Fibroblast of villous mesenchyme (primary cell): ENCODE measurements at places on chromosomes 7 and 10. TPM values are rescaled to one million over a fixed set of nuclear protein-coding genes. Genes with fewer than 3 reads are reported as not detected.

DNA sequence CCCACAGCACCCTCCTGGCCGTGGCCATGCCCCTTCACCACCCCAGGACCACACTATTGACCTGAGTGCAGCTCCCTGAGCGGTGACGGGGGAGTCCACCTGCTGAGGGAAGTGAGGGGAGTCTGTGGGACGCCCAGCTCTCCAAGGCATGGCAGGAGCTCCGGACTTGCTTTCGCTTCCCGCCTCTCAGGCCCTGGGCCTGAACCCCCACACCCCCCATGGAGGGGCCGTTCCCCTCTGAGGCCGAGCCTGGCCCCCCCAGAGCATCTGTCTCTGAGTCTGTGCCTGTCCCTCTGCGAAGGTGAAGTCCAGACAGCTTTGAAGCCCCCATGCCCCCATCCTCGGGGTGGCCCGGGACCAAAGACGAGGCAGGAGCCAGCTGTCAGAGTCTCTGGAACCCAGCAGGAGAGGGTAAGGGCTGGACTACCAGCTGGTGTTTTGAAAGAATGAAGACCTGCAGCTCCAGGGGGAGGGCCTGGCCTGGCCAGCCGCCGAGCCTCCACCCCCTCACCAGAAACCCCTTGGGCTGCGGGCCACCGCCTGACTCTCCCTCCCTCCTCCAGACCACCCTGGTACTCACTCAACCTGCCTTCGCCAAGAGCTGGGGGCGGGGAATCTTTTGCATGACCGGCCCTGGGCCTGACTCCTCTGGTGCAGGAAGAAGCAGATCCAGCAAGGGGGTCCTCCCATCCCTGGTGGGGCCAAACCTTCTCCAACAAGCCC is 114.0 kb downstream of the PDGFA start:
- DNase-seq: no peak

DNA sequence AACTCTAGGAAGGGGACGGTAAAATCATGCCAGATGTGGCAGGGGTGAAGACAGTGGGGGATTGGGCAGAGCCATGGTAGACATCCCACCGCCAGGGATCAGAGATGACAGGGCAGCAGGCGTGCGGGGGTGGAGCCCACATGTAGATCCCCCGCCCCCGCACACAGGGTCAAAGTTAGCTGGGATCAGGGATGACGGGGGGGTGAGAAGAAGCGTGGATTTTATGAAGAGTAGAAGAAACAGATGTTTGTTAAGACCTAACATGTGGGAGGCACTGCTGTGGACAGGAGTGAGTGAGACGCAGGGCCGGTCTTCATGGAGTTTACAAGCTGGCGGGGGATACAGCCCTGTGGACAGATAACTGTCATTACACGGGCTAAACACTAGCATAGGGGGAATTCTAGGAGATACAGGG is 154.0 kb upstream of the KLF14 start:
- peak; percentile 88 for DNase-seq

DNA sequence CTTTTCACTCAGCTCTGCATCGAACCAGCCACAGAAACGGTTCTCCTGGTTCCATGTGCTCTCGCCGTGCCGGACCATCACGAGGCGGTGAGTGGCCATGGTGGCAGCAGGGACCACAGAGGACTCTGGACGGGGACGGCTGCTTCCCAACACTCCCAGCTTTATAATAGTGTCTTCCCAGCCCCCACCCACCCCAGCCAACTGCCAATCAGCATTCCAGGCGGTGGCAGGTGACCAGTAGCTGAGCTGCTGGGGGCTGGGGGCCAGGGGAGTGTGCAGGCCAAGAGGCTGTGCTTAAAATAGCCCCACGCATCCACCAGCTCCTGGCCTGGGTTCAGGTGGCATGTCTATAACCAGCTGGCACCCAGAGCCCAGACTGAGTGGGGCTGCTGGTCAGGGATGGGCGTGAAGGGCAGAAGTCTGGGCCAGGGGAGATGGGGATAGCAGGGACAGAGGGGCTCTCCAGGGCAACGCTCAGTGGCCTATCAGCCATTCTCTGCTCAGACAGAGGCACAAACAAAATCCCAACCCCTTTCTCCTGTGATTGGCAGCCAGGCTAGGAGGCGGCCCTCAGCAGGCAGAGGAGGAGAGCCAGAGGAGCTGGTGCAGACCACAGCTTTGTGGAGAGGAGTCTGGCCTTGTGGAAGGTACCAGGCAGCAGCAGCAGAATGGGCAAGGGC is at the start of gene PGAM2:
PGAM2 (minus strand) TSS at position 137 of the 680 bp plus-strand sequence; CDS start at position 99, 38 bp downstream.
- no peak for DNase-seq

DNA sequence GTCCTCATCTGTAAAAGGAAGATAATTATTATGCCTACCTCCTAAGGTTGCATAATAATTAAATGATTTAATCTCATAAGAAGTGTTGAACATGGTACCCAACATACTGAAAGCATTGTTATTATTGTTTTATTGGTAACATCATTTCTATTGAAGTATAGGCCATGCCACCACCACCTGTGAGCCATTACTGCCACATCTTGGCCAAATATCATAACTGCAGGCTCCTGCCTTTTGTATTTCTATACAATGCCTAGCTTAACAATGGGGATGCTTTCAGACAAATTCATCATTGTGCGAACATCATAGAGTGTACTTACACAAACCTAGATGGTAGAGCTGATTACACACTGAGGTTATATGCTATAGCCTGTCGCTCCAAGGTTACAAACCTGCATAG is 61.1 kb upstream of the NPSR1 start:
- DNase-seq: no peak

- peak; percentile 86 for DNase-seq
Measured at GRCh38 chr7:29976673-29977415, 12.8 kb downstream of the SCRN1 start.

- DNase-seq: no peak
Measured at GRCh38 chr10:30968711-30969110, 63.0 kb downstream of the ZNF438 start.

GRCh38 chr7:129707910-129708499 is 96.5 kb downstream of the NRF1 start:
- no peak for DNase-seq

GRCh38 chr10:127972751-127973357 is 66.0 kb downstream of the PTPRE start:
- no peak for DNase-seq

GRCh38 chr7:102272075-102272916 is 14.4 kb upstream of the SH2B2 start:
- DNase-seq: peak; percentile 73

DNA sequence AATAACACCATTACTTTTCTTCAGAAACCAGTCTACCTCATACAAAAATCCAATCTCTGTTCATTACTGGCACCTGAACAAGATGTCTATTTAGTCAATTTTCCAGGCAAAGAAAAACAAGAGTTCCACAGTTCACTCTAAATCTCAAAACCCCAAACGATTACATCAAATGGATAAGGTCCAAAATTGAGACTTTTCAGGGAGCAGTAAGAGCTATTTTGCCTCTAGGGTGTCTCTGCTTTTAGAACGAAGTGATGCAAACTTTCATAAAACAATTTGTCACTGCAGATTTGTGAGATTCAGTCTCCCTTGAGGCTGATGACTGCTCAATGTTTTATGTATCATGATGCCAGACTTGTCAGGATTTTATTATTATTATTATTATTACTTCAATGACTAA is 937.0 kb upstream of the PHF14 start:
- no peak for DNase-seq

DNA sequence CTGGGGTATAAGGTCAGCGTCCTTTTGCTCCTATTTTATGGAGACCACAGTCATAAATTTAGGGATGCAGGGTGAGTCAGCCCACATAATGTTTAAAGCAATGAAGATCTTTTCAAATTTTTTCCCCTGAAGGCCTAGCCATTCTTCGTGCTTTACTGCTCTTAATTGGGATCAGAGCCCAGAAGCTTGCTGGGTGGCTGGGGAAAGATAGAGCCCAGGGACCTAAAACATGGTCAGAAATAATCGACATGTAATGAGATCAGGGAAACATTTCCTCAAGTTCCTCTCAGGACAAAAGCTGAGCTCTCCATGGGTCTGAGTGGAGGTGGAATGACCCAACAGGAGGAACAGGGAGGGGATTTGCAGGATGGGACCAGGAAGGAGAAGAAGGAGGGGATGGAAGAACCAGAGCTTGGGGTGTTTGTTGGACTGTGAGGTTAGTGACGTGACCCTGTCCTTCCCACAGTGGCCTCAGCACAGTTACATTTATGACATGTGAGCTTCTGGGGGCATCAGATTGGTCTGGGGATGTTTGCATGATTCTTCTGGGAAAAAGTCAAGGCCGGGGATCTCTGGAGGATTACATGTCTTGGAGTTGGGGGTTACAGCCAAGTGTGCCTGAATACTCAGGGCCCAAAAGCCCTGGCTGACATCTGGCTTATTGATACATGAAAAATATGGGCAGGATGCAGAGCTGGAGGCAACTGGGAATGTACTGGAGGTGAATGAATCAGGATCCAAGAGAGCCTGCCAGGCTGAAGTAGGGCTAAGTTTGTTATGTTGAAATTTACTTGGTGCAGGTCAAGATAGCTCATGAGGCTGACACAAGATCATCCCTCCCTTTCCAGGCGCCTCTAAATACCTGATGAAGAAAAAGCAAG is 477.9 kb downstream of the RPS24 start:
- no peak for DNase-seq

DNA sequence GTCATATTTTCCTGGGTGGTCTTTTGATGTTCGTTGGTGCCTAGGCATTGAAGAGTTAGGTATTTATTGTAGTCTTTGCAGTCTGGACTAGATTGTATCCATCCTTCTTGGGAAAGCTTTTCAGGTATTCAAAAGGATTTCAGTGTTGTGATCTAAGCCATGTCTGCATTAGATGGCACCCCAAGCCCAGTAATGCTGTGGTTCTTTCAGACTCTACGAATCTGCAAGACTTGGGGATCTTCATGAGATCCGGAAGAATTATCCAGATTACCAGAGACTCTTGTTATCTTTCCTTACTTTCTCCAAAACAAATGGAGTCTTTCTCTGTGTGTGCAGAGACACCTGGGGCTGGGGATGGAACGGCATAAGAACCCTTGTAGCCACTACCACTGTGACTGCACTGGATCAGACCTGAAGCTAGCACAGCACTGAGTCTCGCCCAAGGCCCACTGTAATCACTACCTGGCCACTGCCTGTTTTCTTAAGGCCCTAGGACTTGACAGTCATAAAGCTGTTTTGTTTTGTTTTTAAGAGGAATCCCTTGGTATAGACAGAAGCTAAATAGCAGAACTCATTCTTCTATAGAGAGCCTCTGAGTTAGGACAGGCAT is 75.5 kb downstream of the MARCHF5 start:
- DNase-seq: no peak

DNA sequence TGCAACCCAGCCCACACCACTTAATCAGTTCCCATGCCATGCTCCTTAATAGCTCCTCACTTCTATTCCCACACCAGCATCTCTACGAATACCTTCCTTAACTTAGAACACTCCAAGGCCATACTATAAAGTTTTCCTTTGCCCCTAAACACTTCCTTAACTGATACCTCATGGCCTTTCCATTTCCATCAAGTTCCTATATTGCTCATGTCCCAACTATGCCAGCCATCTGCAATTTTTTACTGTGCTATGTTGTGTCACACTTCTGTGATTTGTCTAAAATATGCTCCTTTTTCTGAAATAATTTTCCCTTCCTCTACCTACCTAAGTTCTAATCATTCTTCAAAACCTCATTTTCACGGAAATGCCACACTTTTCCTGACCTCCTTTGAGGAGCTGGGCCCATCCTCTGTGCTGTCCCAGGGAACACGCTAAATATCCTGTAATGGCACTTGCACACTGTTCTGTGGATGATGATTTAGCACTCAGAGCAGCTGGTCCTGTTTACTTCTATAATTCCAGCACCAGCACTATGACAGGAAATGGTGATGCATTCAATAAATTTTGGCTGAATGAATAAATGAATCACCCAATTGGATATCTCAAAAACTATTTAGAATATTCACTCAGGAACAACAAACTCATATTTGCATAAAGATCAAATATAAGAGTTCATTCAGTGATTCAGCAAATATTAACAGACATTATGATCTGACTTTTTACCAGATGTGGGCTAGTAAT is 266.5 kb upstream of the HGF start:
- peak; percentile 59 for DNase-seq

EPHA1 gene
- 0.32 TPM in 1 of 2 replicates, not detected in the other for total RNA-seq

PNLIP gene
- total RNA-seq: not detected in 2 replicates

KLF14 gene
- total RNA-seq: under 0.01 TPM in 2 replicates

NEUROD6 gene
- not detected in 2 replicates for total RNA-seq

LLCFC1 gene
- not detected in 2 replicates for total RNA-seq

SH2D4B gene
- under 0.01 TPM in 1 of 2 replicates, not detected in the other for total RNA-seq

KIF5B gene
- total RNA-seq: 143 and 172 TPM in 2 replicates

LIPM gene
- total RNA-seq: not detected in 2 replicates

METTL27 gene
- 1.6 and 2.6 TPM in 2 replicates for total RNA-seq

SLC26A5 gene
- total RNA-seq: not detected in 2 replicates

SPDYE6 gene
- not detected in 2 replicates for total RNA-seq

KNDC1 gene
- 1.9 and 5.6 TPM in 2 replicates for total RNA-seq

SPDYE5 gene
- total RNA-seq: not detected in 2 replicates

BLNK gene
- not detected in 2 replicates for total RNA-seq
